ENCODE measurements at places on chromosomes 3 and 15.

GRCh38 chr3:164478323-164478722, 600.0 kb downstream of the SI start:
- DNase-seq: no peak

DNA sequence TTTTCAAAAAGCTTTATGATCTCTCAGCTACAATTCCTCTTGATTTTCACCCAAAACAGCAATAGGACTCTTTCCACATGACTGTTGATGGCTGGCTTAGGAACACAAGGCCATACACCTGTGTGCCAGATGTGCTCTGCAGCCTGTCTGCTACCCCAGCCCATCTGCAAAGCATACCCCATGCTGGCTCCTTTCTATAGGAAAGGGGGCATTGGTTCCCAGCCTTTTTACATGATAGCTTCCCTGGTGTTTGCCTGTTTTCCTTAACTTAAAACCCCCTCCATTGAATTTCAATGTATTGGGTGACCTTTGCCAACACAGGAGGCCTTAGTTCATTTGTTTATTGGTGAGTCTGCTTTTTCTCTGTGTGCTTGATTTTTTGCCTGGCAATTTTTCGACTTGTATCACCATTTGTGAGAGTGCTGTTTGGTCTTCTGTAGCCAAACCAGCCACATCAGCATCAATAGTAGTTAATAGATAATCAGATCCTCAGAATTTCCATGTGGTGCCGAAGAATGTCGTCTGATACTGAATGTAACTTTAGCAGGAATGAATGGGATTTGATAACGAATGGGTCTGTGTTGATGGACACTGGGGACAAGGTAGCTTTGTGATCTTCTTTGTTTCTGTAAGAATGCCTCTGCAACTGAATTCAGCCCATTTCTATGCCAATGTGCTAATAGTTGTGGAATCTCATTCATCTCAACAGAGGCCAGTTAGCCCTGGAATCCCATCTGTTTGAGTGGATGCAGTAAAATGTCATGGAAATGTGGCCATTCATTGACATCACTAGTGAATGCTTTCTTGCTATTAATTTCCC, 272.2 kb upstream of the RARB start:
- DNase-seq: no peak

DNA sequence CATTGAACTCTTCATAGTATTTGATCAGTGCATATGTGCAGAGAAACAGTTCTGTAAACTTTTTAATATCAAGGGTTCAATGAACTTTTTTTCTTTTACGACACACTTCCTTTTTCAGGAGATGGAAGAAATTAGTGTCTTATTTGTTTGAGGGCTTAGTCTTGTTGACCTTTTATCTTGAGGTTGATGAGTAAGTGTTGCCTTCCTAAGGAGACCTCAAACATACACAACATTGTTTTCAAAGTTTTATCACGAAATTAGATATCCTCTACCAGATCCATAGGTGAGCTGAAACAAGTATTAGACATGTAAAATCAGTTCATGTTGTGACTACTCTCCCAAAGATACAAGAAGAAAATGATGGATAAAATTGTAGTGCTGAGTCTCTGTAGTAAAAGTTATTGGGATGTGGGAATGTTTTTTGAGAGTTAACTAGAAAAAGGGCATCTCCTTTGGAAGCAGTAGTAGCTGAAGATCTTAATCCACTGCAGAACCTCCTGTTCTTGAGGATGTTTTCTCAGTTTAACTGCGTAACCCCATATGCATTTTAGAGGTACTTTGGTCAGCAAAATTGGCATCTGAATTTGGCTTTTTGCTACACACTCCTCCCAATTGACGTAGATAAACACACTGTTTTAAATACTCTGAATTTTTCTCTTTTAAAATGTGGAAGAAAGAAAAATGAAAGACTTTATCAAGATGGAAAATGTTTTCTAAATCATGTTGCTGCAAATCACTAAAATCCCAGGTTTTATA, 116.8 kb downstream of the GALK2 start:
- DNase-seq: no peak

GRCh38 chr3:127264794-127265514, 22.9 kb downstream of the PRR20G start:
- no peak for DNase-seq

DNA sequence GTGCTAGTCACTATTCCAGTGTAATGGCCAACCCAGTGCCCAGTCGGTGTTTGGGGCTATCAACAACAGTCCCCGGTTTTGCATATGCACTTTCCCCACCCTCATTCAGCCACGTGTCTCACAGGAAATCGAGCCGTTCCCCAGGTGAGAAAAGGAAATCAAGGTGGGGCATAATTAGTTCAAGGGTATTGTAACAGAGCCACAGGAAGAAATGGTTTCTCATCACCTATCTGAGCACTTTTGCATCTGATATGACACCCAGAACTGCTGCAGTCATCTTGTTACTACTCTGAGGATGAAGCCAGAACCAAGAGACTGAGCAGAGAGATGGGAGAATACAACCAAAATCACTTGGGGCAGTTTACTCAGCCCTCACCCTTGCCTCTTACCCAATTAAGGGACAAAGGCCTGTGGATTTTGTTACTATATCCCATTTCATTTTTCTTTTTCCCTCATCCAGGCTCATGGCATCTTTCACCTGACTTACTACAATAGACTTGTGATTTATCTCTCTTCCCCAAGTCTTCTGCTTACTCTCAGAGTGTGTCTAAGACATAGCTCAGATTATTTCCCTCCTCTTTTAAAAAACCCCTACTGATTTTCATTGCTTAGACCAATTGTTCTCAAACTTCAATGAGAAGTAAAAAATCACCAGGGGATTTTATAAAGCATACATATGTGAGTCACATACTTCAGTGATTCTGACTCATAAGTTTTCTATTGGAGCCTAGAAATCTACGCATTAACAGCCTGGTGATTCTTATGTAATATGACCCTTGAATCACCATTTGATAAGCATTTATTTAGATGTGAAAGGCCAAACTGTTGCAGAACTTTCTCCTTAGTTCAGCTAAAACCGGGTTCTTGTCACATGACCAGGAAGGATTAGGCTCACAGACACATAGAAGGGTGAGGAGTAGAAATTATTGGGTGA, 40.5 kb downstream of the TRAT1 start:
- DNase-seq: no peak

- DNase-seq: no peak
Observed at GRCh38 chr15:56838085-56838484, 80.4 kb upstream of the TCF12 start.

GRCh38 chr3:142106548-142106947, 42.8 kb downstream of the TFDP2 start:
- no peak for DNase-seq

GRCh38 chr15:63981596-63982320, 64.5 kb downstream of the DAPK2 start:
- DNase-seq: no peak

GRCh38 chr15:94042180-94042928, 189.0 kb upstream of the MCTP2 start:
- DNase-seq: no peak

Data from D341Med (cell line).